ENCODE measurements at places on chromosomes 1 and 21.
A peak's percentile ranks its signal among the peaks of the same experiment; 100 is the strongest.

DNA sequence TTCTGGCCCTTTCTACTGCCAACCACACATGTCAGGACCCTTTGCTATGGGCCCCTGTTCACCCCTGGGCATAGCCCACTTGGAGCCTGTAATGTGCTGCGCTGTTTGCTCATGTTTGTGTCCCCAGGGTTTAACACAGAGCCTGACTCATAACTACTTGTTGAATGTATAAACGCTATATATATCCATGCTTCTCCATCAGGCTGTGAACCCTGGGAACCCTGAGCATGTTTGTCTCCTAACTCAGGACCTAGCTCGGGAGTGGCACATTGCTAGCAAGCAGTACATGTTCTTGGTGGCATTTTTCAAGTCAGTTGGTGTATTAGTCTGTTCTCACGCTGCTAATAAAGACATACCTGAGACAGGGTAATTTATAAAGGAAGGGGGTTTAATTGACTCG is 8.0 kb downstream of the OLFML3 start:
- DNase-seq: no peak

- DNase-seq: no peak
Measured at GRCh38 chr1:176225911-176226310, 18.8 kb upstream of the COP1 start.

- DNase-seq: no peak
Measured at GRCh38 chr1:26265405-26265804, 14.5 kb upstream of the SH3BGRL3 start.

GRCh38 chr1:174433451-174433850 is 14.3 kb upstream of the GPR52 start:
- DNase-seq: no peak

DNA sequence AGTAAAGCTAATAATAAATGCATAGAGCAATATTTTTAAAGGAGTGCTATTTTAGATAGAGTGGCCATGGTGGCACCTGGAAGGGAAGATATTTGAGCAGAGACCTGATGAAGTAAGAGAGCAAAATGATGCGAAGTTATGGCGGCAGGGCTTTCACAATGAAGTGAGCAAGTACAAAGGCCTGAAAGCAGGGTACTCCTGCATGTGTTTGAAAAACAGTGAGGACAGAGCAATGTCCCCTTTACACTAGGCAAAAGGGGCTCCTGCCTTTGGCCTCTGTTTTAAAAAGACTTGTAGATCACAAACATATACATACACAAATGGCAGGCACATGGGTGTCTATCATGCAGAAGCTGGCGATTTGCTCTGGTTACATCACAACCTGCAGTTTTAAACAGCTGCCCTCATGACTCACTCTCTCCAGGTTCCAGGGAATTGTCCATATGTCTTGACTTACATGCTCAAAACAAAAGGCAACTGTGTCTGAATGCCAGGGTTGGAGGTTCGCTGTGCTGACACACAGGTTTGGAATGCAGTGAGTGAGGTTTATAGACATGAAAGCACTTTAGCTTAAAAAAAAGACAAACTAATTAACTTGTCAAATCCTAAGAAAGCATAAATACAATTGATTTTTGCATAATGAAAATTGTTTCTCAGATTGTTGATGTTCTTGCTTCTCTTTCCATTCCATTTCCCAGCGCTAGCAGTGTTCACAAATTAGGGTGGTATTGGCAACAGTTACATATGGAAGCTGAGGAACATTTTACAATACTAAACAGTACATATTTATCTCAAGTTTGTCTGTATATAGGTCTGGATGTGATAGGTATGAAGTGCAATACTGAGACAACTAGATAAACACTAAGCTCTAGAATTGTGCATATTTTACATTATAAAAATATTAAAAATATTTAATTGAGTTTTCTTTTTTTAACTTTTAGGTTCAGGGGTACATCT is 313.9 kb downstream of the BARHL2 start:
- DNase-seq: no peak

- DNase-seq: no peak
Measured at GRCh38 chr1:37932759-37933158, 14.1 kb downstream of the INPP5B start.

DNA sequence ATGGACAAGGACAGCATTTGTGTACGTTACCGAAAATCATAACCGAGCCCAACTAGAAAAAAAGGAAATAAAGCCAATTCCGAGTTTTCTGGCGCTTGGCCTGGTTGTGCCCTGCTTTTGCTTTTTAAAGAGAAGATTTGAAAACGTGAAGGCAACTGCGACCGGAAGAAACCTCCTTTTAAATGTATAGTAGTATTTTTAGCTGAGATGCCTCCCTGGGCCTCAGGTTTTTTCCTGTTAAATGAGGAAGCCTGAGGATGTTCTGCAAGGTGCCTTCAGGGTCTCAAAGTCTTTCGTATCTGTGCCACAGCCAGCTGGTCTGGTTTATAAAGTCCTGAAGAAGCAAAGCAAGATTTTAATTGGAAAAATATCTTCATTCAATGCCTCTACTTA is 371 bp upstream of the ODF2L start:
- no peak for DNase-seq

DNA sequence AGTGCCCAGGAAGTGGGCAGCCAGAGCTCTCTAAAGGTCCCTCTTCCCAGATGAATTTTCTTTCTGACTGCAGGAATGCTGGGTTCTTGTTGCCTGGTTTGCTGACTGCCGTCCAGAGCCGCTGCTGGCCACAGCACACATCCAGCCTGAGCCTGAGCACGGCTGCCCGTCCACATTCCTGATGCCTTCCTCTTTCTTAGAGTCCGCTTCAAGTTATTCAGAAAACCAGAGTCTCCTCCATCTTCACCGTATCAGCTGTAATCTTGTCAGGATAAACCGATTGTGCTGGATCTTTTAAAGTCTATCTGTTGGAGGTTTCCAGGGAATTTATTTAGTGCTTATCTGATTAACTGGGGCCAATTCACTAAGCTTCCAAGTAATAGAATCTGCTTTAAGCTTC is 84.8 kb upstream of the BCAR3 start:
- DNase-seq: no peak

DNA sequence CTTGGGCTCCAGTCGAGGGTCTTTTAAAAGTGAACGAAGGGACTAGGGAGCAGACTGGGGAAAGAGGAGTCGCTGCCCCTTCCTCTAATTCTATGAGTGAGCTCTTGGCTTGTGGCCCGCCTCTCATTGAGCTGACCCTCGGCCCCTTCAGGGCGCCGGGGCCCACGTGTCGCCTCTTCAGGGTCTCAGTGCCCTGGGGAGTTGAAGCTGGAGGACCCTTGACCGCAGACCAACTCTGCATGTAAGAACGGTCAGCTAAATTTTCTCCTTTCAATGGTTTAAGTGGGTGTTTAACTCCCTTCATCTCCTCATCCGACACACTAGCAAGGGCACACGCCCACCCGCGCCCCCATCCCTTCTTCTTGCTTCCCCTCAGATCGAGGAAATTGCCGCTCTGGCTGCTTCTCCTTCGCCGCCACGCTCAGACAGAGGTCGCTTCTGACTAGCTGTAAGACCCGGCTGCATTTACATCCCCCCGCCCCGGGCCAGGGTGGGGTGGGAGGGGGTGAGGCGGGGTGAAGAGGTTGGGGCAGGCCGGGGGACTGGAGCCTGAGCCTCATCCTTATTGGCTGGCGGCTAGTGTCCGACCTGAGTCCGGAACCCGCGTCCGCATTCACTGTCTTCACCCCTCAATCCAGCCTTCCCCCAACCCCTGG is 10.9 kb downstream of the NR5A2 start:
- DNase-seq: no peak

- DNase-seq: peak; percentile 66
Measured at GRCh38 chr1:204446413-204447111, 34.9 kb upstream of the PPP1R15B start.

- DNase-seq: no peak
Measured at GRCh38 chr1:88768816-88769215, 84.7 kb downstream of the PKN2 start.

DNA sequence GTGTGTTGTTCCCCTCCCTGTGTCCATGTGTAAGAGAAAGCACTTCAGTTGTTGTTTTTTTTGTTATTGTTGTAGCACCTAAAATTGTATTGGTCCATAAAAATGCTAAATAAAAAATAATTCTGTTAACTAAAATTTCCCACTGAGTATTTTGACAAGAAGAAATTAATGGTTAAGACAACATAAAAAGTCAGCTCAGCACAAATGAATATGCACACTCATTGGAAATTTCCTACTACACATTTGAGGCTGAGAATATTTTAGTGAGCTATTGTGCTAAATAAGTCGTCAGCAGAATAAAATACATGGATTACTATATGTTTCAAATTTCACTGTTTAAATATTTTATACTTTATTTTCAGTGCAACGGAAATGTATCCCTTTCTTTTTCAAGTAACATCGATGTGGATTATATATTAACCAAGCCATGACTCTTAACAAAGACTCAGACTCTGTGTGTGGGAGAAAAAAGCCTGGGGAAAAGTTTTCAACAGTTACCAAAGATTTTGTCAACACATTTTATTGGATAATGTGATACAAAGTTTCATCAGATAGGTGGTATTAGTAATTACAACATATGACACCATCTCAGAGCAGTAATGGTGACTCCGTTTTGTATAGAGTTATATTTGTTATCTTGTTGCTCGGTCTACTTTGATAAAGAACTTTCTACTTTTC is 63.4 kb downstream of the LYPLAL1 start:
- no peak for DNase-seq

DNA sequence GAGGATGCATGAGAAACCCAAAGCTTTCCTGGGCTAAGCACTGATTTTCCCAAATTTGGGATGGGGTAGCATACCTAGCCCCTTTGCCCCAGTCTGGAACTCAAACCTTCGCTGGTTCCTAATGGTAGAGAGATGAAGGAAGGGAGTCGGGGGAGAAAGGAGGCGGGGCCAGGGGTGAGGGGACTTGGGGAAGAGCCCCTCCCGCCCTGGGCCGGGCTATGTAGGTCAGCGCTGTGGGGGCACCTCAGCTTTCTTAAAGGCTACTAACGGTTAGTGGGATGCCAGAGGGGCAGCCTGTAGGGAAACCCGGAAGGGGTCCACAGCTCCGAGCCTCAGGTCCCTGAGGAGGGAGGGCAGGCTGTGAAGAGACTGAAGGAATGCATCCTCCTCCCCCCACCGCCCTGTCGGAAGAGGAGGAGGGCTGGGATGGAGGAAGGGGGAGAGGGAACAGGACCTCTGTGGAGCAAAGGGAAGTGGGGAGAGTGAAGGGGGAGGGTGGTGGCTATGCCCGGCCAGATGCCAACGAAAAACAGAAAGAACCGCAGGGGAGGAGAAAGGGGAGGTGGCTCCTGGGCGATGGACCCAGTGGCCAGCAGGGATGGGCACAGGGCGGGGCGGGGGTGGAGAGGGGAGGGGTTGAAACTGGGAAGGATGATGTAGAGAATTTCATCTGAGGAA is 1.3 kb downstream of the CADM3 start:
- DNase-seq: no peak

DNA sequence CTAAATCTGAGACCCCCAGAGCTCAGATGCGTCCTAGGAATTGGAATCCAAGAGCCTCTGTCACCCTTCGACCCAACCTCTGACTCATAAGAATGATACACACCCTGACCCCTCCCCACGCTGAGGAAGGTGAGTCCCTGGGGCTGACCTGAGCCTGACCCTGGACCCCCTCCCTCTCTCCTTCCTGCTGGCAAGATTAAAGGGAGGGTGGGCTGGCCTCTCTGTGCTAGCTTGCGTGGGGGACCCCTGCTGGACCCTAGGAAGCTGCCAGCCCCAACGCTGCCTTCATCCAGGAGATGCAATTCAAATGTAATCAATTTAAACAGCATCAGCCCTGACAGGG is 627 bp downstream of the PLEKHA6 start:
- DNase-seq: no peak

- no peak for DNase-seq
Measured at GRCh38 chr1:58778385-58779000, 5.4 kb downstream of the JUN start.

GRCh38 chr1:23263380-23263887 is 46.1 kb upstream of the HTR1D start:
- no peak for DNase-seq

DNA sequence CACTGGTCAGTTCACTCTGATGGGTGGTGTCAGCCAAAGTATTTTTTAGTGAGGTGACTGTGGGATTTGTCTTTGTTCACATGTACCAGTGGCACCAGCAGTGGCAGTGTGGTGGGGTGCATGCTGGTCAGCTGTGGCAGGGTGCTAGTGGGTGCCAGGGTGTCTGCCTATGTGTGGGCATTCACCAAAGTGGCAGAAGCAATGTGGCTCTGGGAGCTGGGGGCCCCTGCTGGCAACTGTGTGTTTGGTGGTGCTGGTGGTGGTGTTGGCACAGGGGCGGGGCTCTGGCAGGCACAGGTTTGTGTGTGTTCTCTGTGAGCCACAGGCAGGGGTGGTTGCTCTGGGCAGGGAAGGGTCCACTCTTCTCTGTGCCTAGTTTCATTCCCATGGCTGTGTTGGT is 161.5 kb downstream of the CENPF start:
- DNase-seq: no peak

DNA sequence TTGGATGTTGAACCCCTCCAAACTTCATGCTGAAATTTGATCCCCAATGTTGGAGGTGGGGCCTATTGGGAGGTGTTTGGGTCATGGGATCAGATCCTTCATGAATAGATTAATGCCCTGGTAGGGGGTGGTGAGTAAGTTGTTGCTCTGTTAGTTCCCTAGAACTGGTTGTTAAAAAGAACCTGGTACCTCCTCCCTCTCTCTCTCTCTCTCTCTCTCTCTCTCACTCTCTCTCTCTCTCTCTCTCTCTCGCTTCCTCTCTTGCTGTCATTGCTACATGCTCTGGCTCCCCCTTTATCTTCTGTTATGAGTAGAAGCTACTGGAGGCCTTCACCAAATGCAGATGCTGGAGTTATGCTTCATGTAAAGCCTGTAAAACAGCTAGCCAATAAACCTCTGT is 498.2 kb upstream of the NR5A2 start:
- DNase-seq: no peak

DNA sequence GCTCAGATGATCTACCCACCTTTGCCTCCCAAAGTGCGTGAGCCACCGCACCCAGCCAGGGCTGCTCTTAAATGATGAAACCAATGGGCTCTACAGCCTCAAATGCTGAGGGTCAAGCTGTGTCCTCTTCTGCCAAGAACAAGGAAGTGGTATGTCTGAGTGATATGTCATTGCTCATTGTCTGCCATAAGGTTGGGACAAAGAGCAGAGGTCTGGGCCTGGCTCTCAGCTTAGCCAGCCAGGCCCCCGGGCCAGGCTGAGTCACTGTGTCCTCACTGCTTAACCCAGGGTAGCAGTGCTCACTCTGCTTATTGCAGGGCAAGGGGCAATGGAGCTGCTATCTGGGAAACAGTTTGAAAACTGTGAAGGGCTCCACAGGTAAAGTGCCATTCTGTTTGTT is 8.3 kb upstream of the ETS2 start:
- DNase-seq: no peak

GRCh38 chr1:231731268-231731667 is 104.7 kb downstream of the DISC1 start:
- no peak for DNase-seq

- no peak for DNase-seq
Measured at GRCh38 chr1:115555446-115555845, 86.3 kb upstream of the VANGL1 start.

All from erythroblast (primary cell).